ENCODE measurements at places on chromosomes 2 and 18.

DNA sequence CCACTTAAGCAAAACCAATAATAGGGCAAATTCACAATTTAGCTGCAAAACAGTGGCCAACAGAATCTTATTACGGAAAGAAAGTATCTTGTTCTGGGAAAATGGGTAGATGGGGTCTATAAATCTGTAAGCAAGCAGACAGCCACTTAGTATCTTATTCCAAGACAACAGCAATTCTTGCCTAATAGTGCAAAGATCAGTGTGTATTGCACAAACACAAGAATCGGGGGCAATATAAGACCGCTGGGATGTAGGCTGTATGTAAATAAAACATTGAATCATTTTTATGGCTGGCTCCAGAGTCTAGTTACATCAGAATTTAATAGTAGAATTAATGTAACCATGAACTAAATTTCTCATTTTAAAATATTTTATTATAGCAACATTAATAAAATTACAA is 85.6 kb downstream of the FBXO15 start:
- no peak for DNase-seq

DNA sequence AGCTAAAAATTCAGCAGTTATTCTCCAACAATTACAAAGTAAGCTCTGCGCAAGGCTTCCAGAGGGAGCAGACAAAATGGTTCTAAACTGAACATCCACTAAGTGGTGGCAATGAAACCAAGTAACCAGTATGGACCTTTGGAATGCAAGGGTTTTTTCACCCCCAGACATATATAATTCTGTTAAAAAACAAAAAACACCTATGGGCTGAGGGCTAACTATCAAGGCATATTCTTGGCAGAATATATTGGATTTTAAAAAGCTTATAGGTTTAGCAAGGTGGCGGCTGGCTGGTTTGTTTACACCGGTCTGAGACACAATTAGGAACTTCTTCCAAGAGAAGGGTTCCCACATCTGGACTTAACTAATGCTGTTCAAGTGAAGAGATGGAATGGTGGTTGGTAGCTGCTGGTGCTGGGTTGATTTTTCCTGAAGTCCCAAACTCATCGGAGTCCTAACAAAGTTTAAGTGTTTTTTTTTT is 2.8 kb downstream of the ZFP36L2 start:
- no peak for DNase-seq

DNA sequence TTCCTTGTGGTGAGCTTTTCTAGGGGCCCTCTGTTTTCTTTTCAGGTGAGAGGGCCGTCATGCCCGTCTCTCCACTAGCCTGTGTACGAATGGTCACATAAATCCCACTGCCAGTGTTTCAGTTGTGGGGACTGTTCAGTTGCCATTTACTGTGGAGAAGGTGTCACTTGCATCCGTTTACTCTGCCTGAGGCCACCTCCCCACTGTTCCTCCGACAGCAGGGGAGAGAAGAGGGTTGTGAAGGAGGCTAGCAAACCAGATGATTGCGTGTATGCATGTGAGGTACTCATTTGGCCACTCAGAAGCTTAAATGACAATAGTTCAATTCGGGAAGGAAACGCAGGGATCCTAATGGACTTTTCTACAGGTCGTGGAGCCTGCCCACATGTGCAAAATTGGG is 3.3 kb downstream of the MTCL1 start:
- no peak for DNase-seq

DNA sequence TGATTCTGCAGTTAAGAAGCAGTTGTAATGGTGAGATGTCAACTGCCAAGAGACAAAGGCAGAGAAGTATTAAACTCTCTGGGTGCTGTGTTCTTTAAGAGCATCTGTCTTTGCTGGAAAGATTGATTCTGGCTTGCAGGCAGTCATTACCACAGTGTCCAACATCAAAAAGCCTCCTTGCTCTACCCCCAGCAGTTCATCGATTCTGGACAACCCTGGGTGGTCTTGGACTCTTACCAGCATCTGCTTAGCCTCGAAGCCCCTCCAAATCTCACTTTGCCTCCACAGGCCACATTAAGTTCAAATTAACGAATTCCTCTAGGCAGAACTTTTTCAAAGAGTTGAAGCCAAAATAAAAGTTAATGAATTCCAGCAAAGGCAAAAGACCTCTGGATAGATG is 1061.4 kb downstream of the TSN start:
- DNase-seq: no peak

DNA sequence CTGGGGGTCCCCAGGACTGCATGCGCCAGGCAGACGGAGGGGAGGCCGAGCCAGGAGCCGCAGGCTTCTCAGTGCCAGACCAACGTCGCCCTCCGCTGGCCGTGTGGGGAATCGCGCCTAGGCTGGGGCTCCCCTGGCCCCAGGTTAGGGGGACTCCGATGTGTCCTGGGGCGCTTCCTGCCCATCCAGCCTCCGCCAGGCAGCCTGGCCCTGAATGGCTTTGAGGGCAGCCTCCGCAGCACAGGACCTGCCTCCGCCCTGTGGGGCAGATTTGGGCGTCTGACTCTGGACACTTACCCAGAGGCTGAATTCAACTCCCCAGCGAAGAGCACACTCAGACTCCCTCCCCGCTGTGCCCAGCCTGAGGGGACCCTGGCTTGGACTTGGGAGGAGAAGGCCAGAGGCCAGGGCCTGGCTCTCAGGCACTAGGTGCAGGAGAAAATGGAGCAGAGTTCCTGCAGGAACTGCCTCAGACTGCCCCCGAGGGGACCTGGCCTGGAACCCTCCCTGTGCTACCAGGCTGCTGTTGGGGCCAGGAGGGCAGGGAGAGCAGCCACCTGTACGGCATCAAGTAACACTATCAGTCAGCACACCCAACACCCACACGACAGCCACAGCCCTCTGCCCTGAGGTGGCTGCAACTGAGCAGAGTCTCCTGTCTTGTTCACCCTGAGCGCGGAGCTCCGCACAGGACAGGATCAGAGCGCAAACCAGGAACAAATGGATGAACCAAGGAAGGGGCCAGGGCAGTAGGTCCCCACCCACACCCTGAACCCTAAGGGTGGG is 597 bp upstream of the TEKT4 start:
- no peak for DNase-seq

- DNase-seq: no peak
Measured at GRCh38 chr2:151237422-151238025, 24.1 kb downstream of the RBM43 start.

- DNase-seq: no peak
Measured at GRCh38 chr18:13318731-13319501, 100.4 kb downstream of the LDLRAD4 start.

- no peak for DNase-seq
Measured at GRCh38 chr2:164913640-164914350, 41.5 kb downstream of the SLC38A11 start.

GRCh38 chr2:44572196-44572900 is 210.6 kb downstream of the CAMKMT start:
- DNase-seq: no peak

DNA sequence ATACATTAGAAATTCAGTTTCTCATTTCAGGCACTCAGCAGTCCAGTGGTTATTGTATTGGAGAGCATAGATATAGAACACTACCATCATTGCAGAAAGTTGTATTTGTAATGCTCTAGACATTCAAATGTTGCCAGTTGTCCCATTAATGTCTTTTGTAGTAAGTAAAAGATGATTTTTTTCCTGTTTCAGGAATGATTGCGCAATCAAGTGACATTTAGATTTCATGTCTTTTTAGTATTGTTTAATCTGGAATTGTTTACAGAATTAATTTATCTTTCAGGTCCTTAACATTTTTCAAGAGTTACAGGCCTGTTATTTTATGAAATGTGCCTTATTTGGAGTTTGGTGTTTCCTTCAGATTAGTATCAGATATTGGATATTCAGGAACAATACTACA is 134.7 kb downstream of the MSTN start:
- no peak for DNase-seq

DNA sequence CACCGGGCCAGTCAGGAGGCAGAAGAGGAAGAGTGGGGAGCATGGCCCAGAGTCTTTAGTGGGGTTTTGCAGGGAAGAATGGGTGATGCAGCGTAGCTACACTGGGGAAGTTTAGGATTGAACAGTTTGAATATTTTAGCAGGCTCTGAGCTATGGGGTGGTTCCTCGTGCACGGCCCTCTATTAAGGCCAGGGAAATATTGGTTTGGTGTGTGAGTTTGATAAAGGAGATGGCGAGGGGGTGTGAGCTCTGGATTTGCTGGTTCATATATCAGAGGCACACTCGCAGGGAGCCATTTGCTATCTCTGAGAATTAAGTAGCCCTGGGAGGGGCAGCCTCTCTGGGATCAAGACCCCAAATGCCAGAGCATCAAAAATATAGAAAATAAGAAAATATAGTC is 50.1 kb downstream of the BOLA3 start:
- no peak for DNase-seq

DNA sequence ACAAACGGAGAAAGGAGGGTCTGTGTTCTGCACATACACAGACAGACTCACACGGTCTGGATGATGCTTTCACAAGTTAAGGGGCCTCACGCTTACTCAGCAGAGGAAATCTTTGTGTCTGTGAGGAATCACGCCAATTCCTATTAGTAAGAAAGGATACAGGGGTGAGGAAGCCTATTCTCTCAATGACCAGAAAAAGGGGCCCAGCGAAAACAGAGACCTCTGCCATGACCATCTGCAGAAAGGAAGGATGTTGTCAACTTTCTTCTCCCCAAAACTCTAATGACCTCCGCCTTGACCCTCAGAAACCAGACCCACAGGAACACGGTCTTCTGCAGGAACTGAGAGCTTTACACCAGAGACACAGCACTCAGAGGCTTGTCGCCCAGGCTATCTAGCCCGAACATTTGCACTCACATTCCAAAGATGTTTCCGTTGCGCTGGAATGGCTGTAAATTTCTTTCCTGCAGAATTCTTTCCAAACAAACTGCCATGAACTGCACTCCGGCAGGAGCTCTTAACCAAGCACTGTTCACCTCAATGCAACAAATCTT is 186.3 kb downstream of the TCF4 start:
- no peak for DNase-seq

GRCh38 chr2:9057939-9058761 is 54.7 kb upstream of the MBOAT2 start:
- DNase-seq: no peak

GRCh38 chr2:100407563-100407962 is 9.9 kb downstream of the CHST10 start:
- DNase-seq: no peak

GRCh38 chr18:12264864-12265263 is 10.7 kb downstream of the CIDEA start:
- no peak for DNase-seq

DNA sequence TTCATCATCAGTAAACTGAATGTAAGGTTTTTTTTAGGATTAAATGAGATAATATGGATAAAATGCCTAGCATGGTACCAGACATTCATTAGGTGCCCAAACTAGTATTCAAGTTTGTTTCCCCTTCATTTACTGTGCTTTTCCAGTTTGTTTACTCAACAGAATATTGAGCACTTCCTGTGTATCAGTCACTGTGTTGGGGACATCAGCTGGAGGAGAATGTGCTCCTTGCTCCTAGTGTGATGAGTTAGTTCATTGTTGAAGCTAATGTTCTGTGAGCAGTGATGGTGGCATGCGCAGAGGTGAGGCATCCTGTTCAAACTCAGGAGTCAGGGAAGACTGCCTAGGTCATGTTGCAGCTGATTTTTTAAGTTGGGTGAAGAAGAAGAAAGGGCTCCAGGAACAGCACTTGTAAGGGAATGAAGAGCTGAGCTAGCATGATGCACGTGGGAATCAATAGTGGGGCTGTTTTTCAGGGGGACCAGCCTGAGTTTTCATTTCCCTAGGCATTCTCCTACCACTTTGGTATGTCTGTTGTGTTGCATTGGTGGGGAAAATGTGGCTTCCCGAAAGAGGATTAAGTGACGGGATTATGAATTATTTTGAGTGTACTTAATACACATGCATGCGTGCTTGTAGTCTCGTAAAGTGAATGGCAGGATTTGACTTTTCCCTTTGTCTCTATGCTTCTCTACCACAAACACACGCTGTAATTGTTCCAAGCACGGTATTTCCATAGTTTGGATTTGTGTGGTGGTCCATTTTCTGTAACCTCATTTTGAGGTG is 23.7 kb downstream of the TTLL4 start:
- DNase-seq: no peak

- no peak for DNase-seq
Measured at GRCh38 chr18:26421503-26421902, 126.8 kb downstream of the KCTD1 start.

- DNase-seq: no peak
Measured at GRCh38 chr18:31683968-31684278, 458 bp downstream of the B4GALT6 start.

DNA sequence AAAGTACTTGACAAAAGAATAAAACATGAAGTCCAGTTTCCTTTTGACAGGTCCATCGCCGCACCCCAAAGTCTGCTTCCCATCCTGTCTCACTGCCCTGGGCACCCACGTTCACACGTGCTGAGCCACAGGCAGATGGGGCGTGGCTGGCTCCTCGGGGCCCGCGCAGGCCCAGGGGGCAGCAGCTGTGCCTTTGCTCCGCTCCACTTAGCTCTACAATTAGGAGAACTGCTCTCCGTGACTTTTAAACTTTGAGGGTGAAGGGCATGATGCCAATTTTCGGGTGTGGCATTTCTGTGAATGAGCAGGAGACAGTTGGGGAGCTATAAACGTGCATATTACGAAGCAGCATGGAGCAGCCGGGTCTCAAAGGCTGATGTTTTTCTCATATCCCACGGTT is 152.4 kb downstream of the TDRD15 start:
- DNase-seq: no peak

- DNase-seq: no peak
Measured at GRCh38 chr2:110788976-110789375, 56.6 kb downstream of the ACOXL start.

DNA sequence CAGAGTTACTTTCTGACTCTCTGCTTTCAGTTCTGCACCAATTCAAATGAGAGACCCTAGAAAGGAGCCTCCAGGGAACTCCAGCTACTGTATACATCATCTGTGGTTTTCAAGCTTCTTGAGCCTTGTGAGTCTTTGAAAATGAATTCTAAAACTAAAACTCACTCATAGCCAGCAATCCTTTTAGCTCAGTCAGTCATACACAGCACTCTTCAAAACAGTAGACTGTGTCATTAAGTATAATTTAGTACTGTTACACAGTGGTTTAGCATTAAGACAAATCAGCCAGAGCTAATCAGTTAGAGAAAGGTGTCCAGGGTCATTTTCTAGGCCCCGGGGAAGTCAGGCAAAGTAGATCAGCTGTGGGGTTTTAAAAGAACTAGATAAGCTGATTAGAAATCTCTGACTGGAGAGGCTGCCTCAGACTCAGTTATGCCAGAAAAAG is 322.1 kb upstream of the THUMPD2 start:
- no peak for DNase-seq

All from cortex of kidney (tissue), 1 donor.